Activated CD8-positive, alpha-beta memory T cell treated with anti-CD3 and anti-CD28 coated beads for 48 hours (primary cell): ENCODE measurements at places on chromosomes 7 and 10.

DNA sequence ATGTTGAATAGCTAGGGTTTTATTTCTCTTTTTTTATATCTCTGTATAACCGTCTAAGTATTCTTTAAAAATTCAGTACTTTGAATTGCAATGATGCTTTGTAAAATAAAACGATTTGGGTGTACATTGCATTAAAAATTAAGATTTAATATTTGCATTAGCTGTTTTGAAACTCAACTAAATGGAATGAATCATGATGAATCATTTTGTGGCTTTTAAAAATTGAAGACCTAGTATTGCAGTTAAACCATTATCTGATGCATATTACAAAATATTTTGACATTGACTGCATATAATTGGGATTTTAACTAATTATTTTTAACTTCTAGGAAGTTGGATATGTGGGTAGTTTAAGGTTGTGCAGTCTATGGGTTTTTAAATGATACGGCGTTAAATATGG, 314.0 kb downstream of the CDK14 start:
- DNase-seq = no peak

- DNase-seq = no peak
These were observed 62.8 kb upstream of the ADGRA1 start for GRCh38 chr10:133024704-133025557.

- no peak for DNase-seq
These were observed 330.6 kb downstream of the PTPRN2 start for GRCh38 chr7:158257001-158257400.

DNA sequence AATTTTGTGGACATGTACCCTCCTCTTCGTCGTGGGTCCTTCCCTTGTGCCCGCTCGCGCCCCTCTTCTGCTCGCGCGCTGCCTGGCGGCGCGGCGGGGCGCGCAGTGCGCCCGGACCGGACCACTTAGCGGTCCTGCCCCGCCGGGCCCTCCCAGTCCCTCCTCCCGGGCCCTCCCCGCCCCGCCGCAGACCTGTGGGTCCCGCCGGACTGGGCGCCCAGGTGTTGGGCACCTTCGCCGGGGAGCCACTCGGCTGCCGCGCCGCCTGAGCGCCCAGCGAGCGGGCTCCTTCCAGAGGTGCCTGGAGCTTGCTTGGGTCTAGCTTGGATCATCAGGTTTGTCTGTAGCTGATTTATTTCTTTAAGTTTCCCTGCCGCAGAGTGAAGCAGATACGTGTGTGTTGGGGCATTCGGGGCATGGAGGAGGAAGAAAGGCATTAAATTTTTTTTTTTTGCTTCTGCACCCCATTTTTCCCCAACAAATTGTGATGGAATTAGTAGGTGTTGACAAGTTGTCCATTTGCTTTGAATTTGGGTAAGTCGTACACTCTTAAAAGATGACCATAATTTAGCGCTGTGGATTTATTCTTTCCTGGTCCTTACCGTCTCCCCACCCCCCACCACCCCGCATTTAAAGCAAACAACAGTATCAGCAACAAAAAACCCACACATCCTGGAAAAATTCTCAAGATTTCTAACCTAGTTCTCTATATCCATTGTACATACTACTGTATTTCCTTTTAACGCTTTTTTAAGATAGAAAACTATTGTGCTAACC, 905 bp downstream of the C1GALT1 start:
- DNase-seq = no peak

DNA sequence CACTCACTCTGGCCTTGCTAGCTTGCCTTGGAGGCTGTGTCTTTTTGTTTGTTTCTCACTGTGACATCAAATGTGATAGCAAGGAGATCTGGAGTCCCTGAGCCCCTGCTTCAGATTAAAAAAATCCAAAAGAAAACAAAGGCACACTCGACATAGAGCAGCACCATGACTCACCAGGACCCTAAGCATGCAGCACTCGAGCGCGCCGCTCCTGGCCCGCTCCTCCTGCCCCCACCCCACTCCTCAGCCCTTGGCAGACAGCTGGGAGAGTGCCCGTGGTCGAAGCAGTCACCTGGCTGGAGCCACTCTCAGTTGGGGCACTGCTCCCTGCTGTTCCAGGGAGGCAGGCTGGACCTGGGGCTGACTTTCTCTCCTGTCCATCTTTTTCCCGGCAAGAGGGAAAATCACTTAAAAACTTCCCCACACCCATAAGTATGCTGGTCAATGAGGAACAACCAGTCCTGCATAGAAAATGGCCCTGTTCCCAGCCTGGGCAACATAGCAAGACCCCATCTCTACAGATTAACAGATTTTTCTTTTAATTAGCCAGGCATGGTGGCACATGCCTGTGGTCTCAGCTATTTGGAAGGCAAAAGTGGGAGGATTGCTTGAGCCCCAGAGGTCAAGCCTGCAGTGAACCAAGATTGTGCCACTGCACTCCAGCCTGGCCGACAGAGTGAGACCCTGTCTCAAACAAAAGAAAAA, 128.4 kb downstream of the PAXIP1 start:
- DNase-seq = no peak

DNA sequence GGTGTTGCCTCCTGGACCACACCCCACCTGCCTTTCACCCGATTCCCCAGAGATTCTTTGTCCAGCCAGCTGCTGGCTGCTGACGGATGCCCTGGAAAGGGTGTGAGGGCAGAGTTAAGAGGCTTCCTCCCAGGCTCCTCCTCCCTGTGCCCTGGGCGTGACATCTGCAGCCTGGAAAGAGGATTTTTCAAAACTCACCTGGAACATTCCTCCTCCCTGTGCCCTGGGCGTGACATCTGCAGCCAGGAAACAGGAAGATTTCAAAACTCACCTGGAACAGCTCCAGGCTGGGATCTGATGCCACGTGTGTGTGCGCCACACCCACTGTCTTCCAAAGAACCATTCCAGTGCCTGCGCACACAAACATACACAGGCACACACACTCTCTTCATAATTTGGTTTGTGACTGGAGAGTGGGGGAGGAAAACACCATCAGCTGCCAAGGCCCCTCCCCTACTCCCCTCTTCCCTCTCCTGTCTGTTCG, 5.2 kb downstream of the MARVELD1 start:
- no peak for DNase-seq

DNA sequence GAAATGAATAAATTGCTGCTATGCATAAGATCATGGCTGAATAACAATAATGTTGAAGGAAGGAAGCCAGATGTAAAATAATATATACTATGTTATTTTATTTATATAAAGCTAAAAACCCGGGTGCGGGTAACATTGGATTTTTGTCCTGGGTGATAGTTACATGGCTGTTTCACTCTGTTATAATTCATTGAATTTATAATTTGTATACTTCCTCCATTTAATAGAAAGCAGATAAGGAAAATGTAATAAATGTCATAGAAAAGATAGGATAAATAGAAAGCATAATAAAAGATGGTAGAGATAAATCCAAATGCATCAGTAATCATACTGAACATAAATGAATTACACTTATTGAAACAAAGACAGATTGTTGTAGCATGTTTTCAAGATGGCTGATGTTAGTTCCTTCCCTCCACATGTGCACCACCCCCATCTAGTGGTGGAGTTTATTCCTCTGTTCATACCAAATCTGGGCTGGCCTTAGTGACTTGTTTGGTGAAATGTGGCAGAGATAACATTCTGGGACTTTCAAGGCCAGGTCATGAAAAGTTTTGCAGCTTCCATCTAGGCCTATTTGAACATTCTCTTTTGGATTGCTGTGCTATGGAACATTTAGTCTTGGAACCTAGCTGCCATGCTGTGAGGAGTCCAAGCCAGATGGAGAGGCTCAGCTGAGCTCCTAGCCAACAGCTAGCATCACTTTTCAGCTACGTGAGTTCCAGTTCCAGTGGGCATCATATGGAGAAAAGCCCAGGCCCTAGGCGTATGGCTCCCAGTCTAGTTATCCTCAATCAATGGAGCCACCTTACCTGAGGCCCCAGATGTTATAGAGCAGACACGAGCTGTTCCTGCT, 46.9 kb downstream of the AHCYL2 start:
- no peak for DNase-seq

DNA sequence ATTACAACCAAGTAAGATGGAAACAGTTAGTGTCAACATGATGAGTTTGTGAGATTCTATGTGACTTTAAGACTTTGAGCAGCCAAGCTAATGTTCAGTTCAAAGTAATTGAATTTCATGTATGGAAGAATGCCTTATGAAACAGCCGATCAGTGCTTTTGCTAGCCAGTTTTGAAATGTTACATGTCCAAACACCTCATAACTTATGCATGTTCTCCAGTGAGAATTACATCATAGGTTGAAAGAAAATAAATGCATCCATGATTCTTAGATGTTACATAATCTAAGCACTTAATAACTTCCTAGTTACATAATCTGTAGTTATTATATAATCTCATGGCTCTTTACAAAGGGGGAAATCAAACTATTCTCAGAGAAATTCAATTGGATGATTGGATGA, 211.3 kb downstream of the BICC1 start:
- DNase-seq = no peak

DNA sequence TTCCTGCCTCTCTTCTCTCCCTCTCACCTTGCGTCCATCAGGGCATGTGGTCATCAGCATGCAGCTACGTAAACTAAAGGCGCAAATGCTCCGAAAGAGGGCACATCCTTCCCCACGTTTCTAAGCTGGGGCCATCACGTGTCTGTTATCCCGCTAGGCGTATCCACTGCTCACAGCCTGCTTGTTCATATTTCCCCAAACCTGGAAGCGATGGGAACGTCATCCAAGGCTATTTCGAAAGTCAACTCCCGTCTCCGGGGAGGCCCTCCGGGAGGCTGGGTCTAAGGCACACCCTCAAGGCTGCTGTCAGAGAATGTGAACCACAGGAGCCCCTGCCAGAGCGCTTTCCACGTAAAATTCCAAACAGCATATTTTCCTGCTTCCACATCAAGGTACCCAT, 199.2 kb downstream of the DIP2C start:
- DNase-seq = no peak

GRCh38 chr7:46317256-46317655, 396.2 kb upstream of the IGFBP3 start:
- no peak for DNase-seq

- DNase-seq = no peak
These were observed 318.7 kb downstream of the BBS9 start for GRCh38 chr7:33448035-33448434.

DNA sequence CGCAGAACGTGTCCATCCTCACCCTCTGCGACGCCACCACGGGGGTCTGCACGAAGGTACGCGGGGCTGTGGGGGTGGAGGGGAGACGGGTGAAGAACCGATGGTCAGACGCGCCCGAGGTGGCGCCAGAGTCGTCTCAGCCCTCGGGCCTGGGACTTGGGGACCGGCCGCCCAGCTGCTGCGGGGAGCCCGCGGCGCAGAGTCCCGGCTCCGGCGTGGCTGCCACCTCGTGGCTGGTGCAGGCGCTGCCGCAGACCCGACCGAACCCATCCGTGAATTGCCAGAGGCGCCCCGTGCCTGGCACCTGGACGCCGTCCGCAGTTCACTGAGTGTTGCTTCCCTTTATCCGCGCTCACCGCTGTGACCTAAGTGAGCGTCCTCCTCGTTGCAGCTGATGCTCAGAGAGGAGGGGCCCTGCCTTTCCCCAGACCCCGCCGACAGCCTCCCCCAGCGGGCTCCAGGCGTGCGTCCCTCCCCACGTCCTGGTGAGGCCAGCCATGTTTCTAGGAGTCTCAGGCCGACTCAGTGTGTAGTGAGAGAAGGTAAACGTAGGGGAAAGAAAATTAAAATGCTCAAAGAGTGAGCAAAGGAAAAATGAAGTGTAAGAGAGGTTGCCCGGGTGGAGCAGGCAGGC, 208.7 kb downstream of the PAXIP1 start:
- no peak for DNase-seq

- DNase-seq = no peak
These were observed 524.7 kb upstream of the GALNT17 start for GRCh38 chr7:70607281-70607680.

- no peak for DNase-seq
These were observed 152.4 kb upstream of the ADO start for GRCh38 chr10:62652114-62652513.

GRCh38 chr7:38775506-38776175, 133.3 kb downstream of the VPS41 start:
- no peak for DNase-seq

- no peak for DNase-seq
These were observed 311.4 kb upstream of the AKR1E2 start for GRCh38 chr10:4514445-4515108.

DNA sequence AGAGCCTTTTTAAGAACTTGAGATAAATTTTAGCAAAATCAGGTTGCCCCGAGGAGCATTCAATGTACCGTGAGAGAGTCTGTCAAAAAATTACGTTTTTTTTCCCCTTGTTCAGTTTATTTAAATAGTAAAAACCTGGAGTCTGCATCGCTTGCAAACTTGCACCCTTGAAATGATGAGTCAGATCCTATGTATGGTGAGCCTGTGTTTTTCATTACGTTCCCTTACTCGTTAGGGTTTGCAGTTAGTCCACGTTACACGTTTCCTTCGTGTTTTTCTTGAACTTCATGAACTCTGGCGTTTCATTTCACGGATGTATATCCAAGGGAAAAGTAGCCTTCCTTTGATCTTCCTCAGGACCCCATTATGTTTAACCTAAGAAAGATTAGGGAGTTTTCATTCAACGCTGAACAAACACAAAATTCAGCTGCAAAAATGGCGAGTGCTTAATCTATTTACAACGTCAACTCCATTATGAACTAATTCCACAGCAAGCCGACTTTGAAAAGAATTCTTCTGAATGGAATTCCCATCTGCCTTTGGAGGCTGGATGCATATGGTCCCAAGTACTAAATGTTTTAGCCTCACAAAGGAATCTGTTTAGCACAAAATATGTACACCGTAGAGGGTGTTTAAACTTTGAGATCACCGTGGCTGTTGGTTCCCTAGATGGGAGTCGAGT, 182.4 kb downstream of the MYOF start:
- DNase-seq = no peak

- no peak for DNase-seq
These were observed 118.3 kb downstream of the MYO3A start for GRCh38 chr10:26052326-26052725.

GRCh38 chr7:31934551-31934950, 135.7 kb downstream of the PDE1C start:
- DNase-seq = no peak

DNA sequence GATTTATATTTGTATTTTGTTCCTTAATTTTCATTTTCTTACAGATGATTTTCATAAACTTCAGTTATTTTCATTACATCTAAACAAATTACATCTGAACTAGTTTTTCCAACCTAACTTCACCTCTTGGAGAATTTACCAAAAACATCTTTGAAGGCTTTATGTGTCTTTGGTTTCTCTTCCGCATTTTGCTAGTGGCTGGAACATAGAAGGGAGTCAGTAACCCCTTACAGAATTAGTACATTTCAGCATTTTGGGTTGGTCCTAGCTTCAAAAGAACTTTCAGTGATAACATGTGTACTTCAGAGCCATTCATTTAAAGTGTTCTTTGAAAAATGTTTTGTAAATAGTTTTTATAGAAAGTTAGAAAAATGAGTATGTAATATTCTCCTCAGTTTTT, 169.8 kb upstream of the MTPN start:
- DNase-seq = no peak
